IPS DF 19.7 (cell line): ENCODE measurements at places on chromosomes 2 and 18.

- no peak for DNase-seq
Observed at GRCh38 chr2:150030436-150031190, 443.0 kb upstream of the MMADHC start.

- DNase-seq: no peak
Observed at GRCh38 chr2:133262893-133263292, 305.4 kb downstream of the NCKAP5 start.

DNA sequence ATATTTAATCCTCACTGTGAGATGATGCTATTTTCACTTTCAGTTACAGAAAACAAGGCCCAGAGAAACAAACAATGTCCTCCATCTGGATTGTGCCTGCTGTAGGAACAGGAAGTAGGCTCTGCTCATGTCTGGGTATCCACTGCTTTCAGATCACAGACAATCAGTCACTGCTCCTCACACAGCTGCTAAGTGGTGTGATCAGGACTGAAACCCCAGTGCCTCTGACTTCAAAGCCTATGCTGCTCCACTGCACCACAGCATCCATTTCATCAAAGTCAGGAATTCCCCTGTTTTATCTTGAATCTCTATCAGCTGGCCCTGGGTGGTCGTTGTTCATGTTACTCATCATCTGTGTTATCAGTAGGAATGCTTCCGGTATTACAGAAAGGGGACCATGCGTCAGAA lies 303.8 kb upstream of the TRIB2 start:
- DNase-seq: no peak

GRCh38 chr18:66210875-66211274 lies 393.0 kb downstream of the CDH19 start:
- no peak for DNase-seq

- DNase-seq: no peak
Observed at GRCh38 chr18:68873003-68873402, 75.1 kb downstream of the CCDC102B start.
